ENCODE measurements at places on chromosomes 1 and 21.

GRCh38 chr1:183431840-183432547 lies 13.8 kb upstream of the NMNAT2 start:
- DNase-seq = no peak

DNA sequence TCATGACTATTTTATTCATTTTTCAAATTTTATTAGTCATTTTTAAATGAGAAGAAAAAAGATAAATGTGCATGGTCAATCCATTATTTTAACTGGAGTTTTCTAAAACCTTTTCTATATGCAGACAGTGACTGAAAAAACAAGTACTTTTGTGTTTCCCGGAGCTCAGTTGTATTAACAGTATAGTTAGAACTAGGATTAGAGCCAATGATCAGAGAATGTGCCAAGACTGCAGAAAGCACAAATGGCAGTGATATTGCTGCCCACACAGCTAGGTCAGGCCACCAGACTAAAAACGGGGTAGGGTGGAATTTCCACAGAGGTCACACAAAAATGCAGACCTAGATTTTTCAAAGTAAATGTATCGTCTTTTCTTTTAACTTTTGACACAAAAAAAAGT lies 163.1 kb upstream of the GRIK3 start:
- no peak for DNase-seq

GRCh38 chr1:7501723-7502603 lies 269.1 kb upstream of the VAMP3 start:
- no peak for DNase-seq

DNA sequence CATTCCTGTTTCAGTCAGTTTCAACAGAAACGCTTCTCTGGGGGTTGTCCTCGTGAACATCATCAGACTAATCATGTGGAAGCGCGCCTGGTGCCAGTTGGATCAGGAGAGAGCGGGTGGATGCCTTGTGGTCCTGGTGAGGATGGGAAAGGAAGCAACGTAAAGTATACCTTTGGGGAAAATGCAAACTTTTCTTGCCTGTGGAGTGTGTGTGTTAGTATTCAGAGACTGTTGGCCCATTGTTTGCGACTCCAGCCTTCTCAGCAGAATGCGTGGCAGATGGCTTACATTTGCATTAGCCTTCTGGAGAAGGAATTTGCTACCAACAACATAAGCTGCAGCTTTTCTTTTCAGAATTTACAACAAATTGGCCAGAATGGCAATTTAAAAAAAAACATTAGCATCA lies 173.9 kb downstream of the RWDD3 start:
- peak; percentile 19 for DNase-seq

DNA sequence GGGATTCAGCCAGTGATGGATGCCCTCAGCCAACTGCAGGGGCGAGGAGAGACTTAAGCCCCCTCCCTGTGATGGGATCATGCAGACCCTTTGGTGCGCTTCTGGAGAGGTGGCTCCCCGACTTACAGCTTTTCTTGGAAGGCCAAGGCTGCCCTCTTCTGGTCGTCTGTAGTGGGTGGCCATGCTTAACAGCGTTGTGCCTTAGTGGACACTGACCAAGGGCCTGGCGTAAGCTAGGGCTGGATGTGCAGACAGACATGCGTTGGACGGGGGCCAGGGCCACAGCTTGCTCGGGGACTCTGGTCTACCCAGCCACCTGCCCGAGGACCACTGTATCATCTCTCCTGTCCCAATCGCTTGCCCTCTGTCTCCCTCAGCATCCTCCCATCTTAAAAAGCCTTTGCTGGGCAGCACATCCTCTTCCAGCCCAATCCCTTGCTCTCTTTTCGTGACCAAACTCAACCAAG lies 5.5 kb downstream of the AZIN2 start:
- DNase-seq = peak; percentile 69

DNA sequence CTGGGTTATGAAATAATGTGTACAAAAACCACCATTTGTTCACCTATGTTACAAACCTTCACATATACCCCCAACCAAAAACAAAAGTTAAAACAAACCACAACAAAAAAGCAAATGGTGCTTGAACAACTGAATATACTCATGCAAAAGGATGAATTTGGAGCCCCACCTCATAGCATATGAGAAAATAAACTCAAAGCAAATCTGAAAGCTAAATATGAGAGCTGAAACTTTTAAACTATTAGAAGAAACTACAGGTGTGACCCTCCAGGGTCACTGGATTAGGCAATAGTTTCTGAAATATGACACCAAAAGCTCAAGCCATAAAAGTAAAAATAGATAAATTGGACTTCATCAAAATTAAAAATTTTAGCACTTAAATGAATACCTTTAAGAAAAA lies 215.5 kb upstream of the CHRM3 start:
- no peak for DNase-seq

DNA sequence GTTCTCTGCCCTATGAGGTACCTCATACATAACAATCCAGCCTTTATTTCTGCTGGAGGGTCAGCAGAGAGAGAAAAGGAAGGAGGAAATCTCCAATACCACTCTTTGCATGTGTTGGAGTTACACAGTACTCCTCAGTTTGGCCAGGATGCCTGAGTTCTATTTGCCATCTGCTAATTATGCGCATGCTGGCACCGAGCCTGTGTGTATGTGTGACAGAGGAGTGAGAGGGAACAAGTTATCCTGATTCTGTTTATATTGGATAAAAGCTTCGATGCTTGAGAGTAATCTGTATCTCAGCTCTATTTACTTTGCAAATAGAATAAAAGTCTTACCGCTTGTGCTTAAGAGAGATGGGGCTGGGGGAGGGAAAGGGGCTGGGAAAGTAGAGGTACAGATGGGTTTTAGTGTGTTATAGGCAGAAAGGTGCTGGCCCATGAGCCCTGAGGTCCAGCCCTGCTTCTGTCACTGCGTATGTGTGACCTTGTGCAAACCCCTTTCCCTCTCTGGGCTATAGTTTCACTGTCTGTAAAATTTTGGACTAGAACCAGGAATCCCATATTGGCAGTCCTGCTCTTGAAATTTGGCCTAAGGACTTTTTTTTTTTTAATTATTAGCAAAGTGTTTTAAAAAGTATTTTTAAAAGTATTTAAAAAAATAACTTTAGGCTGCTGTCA lies 54.5 kb upstream of the PLXNA2 start:
- no peak for DNase-seq

DNA sequence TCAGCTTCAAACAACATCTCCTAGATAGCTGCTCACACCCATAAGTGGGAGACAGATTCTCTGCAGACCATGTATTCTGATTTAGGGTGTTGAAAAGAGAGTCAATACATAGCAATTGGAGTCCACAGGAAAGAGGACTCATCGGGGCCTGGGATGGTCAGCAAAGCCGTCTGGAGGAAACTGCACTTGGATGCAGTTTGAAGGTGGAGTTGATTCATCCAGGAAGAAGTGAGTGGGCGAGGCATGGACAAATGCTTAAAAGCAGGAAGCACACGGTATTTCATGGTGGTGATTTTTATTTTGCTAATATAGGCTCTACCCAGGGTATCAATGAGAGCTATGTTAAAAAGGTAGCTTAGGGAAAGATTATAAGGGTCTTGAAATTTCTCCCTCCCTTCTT lies 36.8 kb upstream of the DIRAS3 start:
- no peak for DNase-seq

DNA sequence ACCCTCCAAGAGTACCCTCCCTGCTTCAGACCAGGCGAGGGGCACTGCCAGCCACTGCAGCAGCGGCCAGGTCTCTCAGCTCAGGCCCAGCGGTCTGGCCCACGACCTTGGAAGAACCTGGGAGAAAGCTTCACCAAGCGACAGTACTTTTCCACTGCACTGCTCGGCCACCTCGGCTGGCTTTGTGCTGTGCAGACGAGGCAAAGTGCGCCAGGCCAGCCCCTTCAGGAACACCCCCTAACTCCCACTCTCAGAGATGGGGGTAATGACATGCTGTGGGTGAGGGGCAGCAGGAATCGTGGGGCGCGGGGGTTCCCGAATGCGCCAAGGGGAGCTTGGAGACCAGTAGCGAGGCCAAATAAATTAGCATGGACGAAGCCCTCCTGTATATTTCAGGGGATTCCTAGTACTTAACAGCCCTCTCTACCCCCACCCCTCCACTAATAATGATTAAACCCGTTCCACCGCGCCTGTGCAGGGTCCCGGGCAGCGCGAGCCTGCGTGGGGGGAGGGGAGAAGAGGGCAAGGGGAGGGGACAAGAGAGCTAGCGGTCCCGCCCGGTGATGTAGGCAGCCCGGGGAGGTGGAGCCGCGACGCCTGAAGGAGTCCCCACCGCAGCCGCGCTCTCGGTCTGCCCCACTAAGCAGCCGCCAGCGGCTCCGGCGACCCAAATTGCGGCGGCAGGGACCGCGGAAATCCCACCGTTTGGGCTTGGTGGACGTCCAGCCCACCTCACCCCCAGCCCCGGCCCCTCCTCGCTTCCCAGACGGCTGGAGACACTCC lies at the start of gene FAM43B:
Gene FAM43B, plus strand, starts transcription at position 629 of the 783 bp plus-strand sequence. CDS start 401 bp downstream, outside the sequence.
- DNase-seq = peak; percentile 86

All from BE2C (cell line).